ENCODE measurements at places on chromosomes 7 and 10.

DNA sequence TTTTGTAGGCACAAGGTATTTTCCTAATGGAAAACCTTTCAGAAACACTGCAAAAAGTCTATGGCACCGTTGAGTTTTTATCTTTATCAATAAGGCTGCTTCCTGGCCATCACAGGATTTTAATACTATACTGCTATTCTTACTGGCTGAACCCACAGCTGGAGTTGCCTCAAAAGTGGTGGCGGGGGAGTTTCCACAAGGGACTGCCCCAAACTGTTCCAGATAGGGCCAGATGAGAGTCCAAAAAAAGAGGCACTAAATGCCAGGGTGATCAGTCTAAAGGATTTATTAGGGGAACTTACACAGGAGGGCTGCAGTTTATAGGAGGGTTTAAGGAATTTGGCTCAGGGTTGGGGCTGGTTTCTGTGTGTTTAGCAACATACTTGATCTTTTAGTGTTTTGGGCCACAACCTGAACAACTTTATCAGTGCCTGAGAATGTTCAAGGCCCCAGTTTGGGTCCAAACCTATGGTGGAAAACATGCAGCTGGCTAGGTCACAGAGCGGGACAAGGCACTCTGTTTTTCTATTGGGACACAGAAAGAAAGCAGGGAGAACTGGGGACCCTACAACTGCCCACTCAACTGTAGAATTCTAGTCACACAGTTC, 41.4 kb downstream of the STAM start:
- no peak for DNase-seq

- peak; percentile 30 for DNase-seq
These were observed 4.5 kb downstream of the CHST15 start for GRCh38 chr10:124088915-124089314.

GRCh38 chr10:112700215-112700671, 249.8 kb upstream of the TCF7L2 start:
- DNase-seq = no peak

GRCh38 chr10:77687621-77688020, 50.0 kb upstream of the KCNMA1 start:
- no peak for DNase-seq

DNA sequence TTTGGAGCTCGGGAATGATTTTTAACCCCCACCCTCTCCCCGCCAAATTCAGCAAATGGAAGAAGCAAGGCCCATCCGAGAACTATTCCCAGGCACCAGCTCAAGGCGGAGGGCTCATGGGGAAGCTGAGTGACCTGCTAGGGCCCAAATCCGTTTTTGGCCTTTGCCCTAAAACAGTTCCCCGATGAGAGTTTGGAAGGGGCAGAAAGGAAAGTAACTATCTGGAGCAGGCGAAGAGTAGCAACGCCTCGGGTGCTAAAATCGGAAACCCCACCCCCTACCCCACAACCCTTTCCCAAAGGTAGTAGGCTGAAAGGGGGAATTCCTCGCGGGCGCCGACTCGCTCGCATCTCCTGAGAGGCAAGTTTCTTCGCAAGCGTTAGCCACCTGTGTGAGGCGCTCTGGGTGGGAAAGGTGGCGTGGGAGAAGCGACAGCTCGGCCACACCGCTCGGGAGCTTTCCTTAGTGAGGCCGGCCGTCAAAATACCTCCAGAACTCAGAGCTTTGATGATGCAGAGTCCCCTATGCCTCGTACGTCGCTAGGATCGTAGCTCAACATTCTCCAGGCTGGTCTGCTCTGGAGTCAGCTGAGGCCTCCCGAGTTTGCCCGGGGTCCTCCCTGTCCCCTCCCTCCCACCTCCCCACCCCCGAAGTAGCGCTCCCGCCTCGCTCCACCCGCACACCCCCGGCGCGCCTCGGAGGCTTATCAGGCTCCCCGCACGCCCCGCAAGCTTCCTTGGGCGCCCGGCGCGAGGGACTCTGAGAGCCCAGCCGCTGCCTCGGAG, 642 bp upstream of the PRKG1 start:
- DNase-seq = no peak

- no peak for DNase-seq
These were observed 16.6 kb upstream of the AFAP1L2 start for GRCh38 chr10:114420811-114421485.

GRCh38 chr10:68506411-68506810, 20.9 kb downstream of the SLC25A16 start:
- DNase-seq = no peak

- DNase-seq = peak; percentile 45
These were observed 1.2 kb downstream of the PDIA4 start for GRCh38 chr7:149027055-149027454.

DNA sequence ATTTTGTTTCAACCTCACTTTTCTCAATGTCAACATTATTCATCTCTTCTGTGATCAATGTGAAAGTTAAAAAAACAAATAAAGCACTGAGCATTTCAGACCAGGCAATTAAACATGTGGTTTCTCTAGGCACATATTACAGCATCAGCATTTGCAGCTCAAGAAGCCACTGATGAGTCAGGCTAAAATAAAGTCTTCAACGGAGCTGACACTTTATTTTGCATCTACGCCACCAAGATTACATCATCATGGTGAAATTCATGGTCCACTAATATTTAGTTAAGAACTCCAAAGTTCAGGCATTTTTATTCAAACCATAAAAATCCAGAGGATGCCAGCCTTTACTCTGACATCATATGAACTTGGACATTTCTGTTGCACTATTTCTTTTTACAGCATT, 33.0 kb downstream of the MAGI2 start:
- no peak for DNase-seq

- no peak for DNase-seq
These were observed 197.8 kb upstream of the TCF7L2 start for GRCh38 chr10:112752288-112752687.

DNA sequence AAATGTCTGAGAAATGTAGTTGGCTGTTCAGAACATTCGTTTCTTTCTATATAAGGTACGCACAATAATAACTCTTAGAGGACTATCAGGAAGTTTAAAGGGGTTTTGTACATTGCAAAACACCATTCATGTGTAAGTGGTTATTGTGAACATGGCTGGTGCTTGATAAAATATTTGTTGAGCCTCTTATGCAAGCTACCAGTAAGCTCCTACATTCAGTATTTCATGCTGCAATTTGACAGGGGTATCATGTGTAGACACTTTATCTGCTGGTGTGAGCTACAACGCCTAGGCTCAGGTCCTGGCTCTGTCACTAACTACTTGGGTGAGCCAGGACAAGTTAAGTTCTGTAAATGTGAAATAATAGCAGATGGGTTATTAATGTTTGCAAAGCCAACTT, 75.5 kb downstream of the MAP3K8 start:
- DNase-seq = no peak

- no peak for DNase-seq
These were observed 178.7 kb upstream of the PODXL start for GRCh38 chr7:131735101-131735500.

GRCh38 chr10:103578782-103579382, 85.4 kb downstream of the NEURL1 start:
- no peak for DNase-seq

GRCh38 chr7:3464900-3465622, 164.0 kb downstream of the SDK1 start:
- DNase-seq = no peak

DNA sequence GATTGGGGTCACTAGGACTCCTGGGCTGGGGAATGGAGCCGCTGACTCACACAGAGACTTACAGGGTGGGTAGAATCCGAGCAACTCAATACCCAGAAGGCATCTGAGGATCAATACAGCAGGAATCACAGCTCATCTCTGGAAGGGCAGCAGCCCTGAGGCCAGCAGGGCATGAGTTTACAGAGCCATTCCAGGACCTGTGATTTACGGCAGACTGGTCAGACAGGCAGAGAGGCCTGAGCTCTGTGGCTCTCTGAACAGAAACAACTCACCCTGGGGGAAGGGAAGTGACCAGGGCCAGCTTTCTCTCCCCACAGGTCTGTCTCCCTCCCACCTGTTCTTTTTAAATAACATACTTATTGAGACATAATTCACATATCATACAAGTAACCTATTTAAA, 88.2 kb upstream of the CXCL12 start:
- no peak for DNase-seq

DNA sequence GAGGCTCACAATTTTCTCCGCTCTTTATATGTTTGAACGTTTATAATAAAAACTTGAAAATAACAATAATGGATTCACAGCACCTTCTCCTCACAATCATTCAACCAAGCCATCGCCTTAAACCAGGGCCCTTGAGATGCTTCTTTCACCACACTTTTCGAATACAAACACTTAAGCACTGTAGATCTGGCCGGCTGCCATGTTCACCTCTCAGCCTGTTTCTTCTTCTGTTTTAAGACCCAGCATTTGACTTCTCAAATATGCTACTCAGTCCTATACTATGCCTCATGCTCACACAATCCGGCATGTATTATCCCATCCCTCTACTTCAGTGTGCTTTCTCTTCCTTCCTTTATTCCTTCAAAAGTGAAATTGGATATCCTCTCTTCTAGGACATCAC, 280.6 kb downstream of the TFEC start:
- no peak for DNase-seq

GRCh38 chr10:117419921-117420320, 44.7 kb upstream of the PDZD8 start:
- peak; percentile 45 for DNase-seq

GRCh38 chr10:43376046-43376635, 4.7 kb downstream of the FXYD4 start:
- DNase-seq = no peak

- peak; percentile 86 for DNase-seq
These were observed 17.6 kb upstream of the TNPO3 start for GRCh38 chr7:129072479-129073011.

DNA sequence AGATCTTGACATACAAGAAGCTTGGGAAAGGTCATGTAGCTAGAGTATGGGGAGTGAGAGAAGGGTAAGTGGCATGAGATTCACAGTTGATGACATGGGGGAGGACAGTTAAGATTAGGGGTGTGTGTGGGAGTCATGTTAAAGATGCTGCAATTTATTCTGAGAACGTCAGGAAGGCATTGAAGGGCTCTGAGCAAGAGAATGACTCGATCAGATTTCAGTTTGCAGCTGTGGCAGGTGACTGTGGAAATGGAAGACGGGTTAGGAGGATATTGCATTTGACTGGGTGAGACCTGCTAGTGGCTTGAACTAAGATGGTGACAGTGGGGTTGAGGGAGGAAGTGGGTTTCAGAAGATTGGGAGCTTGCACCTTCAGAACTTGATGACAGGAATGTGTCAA, 5.6 kb downstream of the CDC123 start:
- DNase-seq = no peak

GRCh38 chr10:131062621-131063260, 248.8 kb downstream of the TCERG1L start:
- DNase-seq = no peak

DNA sequence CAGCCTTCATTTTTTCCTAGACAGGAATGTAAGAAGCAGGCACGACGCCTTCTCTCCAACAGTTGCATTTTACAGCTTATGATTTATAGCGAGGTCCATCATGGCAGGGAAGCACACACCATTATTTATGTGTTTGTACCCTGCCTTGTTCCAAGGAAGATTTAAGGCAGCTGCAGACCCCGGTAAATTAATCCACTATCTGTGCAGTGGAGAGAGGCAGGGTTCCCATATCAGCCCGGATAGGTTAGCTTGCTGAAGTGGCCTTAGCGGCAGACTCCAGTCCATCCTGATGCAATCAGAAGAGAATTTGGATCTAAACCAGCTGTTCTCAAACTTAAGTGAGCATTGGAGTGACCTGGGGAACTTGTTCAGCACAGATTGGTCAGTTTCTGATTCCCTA, 359.4 kb downstream of the GALNT17 start:
- DNase-seq = no peak

GRCh38 chr10:84837877-84838276, 509.5 kb downstream of the CCSER2 start:
- DNase-seq = no peak

- no peak for DNase-seq
These were observed 92.2 kb upstream of the RHEB start for GRCh38 chr7:151611878-151612277.

GRCh38 chr7:20514364-20514763, 101.1 kb upstream of the ABCB5 start:
- no peak for DNase-seq

DNA sequence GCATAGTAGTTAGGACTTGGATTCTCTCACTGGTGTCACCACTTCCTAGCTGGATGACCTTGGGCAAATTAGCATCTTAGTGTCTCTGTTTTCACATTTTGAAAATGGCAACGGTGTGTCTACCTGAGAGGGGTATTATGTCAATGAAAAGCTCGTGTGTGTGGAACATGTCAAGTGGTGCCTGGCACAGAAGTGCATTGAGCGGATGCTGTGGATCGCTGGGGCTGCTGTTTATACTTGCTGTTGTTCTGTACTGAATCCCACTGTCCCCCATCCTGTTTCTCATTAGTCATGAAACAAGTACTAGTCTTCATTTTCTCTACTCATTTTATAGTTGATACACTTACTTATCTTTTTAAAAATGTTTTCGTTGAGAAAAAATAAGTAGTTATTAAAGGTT, 26.1 kb downstream of the RBM33 start:
- no peak for DNase-seq

DNA sequence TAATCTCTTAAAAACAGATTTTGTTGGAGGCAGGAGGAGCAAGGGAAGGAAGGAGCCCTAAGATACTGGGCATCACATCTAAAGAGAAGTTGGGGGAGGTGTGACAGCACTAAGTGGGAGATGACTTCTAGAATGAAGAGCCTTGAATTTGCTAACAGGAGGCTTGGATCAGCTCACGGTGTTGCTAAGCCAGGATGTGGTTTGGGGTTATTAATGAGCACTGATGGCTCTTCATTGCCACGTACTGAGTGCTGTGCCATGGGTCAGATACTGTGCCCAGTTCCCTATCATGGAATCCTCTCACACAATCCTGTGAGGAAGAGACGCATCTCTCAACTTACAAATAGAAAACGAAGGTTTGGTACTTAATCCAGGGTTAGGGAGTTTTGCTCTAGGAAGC, 78.5 kb downstream of the C7orf25 start:
- DNase-seq = no peak

DNA sequence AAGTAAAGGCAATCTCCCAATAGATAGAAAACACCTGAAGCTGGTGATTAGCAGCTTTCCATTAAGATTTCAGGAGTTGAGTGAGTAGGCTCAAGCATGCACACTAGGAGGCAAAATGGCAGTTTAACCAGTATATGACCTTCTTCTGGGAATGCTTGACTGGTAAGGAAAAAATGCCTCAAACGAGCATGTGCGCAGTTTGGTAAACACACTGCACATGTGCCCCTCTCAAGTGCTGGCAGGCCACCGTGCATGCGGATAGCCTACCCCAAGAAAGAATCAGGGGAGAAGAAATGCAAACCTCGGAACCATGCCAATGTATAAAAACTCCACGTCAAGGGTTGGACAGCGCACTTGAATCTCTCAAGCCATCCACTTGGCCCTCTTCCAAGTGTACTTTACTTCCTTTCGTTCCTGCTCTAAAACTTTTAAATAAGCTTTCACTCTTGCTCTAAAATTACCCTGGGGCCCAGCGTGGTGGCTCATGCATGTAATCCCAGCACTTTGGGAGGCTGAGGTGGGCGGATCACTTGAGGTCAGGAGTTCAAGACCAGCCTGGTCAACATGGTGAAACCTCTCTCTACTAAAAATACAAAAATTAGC, 98.8 kb upstream of the CDK1 start:
- DNase-seq = no peak

- no peak for DNase-seq
These were observed 1.9 kb upstream of the KPNA7 start for GRCh38 chr7:99209781-99210180.

GRCh38 chr10:132253092-132253687, 54.6 kb downstream of the STK32C start:
- DNase-seq = no peak

GRCh38 chr7:138295049-138295637, 164.9 kb upstream of the TRIM24 start:
- peak; percentile 48 for DNase-seq

All from inflammatory macrophage treated with lipopolysaccharide for 4 hours (primary cell).